ENCODE measurements at places on chromosomes 3 and 15.

DNA sequence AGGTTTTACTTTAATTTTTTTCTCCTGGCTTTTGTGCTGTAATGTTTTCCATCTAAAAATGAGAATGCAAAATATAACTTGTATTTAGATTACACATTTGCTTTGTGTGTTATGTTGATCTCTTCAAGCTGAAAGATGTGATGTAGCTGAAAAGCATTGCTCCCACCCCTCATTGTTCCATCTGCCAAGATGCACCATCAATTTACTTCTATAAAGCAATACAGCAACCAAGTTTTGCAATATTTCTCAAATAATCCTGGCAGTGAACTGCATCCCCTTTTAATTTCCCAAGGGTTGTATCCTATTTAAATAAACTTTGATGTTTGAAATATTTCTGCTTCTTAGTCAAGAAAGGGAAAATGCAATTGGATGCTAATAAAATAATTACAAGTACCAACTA is 52.6 kb upstream of the DUT start:
- DNase-seq: no peak

DNA sequence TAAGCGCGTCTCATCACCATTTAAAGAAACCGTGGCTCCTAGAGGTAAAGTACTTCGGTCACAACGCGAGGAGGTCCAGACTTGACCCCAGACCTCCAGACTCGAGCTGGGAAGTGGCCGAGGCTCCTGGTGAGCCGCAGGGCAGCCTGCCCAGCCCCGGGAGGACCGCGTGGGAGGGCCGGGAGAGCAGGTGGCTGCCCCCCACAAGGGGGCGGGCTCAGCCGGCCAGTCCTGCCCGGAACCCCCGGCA is at the start of gene SLC27A2:
SLC27A2 (plus strand) TSS at position 228 of the 250 bp plus-strand sequence. CDS start 232 bp downstream, outside the sequence.
- DNase-seq: no peak

DNA sequence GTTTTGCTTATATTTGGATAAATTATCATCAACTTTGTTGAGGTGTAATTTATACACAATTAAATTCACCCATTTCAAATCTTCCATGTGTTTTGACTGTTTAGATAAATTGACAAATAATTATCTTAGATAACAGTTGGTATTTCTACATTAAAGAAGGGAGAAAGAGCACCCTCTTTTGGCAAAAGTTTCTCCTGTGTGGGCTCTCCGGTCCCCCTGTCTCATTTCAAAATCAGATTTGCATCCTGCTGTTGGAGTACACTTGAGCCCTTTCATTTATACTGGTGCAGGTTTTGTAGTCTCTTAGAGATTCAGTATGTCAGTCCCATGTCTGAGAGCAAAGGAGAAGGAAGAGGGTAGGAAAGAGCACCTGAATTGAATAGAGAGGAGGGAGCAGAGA is 49.4 kb downstream of the NKIRAS1 start:
- DNase-seq: no peak

DNA sequence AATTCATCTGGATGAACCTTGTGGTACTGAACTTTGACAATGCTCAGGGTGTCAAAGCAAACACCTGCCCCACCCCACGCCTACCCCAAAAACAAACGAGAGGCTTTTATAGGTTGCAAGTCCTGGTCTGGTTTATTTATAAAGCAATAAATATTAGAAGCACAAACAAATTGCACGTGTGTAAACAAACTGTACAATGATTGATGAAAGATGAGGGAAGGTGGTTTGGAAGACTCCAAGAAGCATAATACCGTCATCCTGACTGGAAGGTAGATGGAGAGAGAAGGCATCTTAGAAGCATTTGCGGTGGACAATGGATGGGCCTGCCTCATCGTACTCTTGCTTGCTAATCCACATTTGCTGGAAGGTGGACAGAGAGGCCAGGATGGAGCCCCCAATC is 5.2 kb downstream of the ACTC1 start:
- no peak for DNase-seq

DNA sequence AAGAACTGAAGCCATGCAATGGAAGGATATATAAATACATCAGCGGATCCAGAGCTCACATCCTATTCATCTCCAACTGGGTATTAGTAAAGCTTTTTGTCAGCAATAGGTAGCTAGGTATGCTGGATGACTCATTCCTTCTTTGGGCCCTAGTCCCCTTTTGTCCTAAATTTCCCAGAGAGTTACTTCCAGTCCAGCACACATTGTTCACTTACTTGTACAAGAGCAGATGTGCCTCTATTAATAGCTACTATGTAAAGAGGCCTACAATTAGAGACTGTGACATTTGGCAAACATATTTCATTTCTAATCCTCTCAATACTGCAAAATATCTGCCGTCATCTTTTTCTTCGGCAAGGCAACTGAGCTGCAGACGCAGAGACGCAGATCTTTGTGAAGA is 1.7 kb upstream of the SLC4A7 start:
- no peak for DNase-seq

DNA sequence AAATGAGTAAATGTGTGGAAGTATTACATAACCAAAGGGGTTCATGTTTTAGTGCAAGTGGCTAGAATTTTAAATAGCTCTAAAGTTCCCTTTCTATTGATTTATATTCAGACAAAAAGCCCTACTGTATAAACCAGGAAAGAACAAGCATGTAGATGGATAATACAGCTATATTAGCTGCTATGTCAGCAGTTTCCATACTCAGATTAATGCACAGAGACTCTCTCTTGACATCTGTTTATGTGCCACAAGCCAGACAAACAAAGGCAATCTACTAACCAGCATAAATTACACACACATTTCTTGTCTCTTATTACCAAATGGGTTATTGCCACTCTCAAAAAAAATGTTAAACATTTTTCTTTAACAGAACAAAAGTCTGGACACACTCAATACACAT is 760.1 kb upstream of the NECTIN3 start:
- DNase-seq: no peak

DNA sequence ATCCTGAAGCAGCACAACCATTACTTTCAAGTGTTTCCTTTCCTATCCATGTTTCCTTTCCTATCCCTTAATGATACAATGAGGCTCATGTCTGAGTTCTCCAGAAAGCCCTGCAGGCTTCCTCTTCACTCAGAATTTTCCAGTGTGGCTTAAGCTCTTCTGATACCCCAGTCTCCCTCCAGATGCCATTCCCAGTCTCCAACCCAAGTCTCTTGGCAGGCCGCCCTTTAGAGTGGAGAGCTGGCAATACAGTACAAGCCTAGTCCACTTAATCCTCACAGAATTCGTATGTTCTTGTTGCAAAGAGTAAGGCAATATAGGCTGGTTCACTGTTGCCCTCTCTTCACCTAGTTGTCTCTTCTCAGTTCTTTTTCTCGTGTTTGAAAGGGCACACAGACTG is 503.9 kb upstream of the MDFIC2 start:
- no peak for DNase-seq

DNA sequence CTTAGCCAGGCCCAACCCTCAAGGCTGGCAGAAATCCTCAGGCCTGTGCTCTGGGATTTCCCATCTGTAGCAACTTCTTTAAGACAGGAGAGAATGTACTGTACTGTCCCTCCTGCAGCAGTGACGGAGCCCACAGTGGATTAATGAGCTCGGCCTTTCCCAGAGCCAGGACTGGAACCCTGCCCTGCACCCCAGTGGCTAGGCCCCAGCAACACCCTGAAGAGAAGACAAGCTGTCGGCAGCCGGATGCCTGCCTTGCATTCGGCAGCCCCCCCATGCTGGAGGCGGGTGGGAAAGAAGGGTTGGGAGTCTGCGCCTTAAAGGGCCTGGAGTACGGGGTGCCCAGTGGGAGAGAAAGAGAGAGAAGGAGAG is 32.0 kb downstream of the KLHL25 start:
- DNase-seq: no peak

- no peak for DNase-seq
Observed at GRCh38 chr3:161372321-161373260, 1.3 kb upstream of the SPTSSB start.
